PC-9 (cell line): ENCODE measurements at places on chromosomes 7 and 10. TPM values are rescaled to one million over a fixed set of nuclear protein-coding genes. Genes with fewer than 3 reads are reported as not detected.

ITIH5 gene
- total RNA-seq: not detected in 2 replicates

CLRN3 gene
- total RNA-seq: not detected in 2 replicates

FAM25A gene
- 8.2 and 11.4 TPM in 2 replicates for total RNA-seq

FRMD4A gene
- total RNA-seq: 17.8 and 18.3 TPM in 2 replicates

PLEKHS1 gene
- 2.9 and 4.9 TPM in 2 replicates for total RNA-seq

FAM241B gene
- 10.7 and 13.0 TPM in 2 replicates for total RNA-seq

PSD gene
- 1.6 and 2.3 TPM in 2 replicates for total RNA-seq

CAMK1D gene
- 6.0 and 8.8 TPM in 2 replicates for total RNA-seq
